Left lobe of liver (tissue), 2 donors: ENCODE measurements at places on chromosomes 12 and 14.

DNA sequence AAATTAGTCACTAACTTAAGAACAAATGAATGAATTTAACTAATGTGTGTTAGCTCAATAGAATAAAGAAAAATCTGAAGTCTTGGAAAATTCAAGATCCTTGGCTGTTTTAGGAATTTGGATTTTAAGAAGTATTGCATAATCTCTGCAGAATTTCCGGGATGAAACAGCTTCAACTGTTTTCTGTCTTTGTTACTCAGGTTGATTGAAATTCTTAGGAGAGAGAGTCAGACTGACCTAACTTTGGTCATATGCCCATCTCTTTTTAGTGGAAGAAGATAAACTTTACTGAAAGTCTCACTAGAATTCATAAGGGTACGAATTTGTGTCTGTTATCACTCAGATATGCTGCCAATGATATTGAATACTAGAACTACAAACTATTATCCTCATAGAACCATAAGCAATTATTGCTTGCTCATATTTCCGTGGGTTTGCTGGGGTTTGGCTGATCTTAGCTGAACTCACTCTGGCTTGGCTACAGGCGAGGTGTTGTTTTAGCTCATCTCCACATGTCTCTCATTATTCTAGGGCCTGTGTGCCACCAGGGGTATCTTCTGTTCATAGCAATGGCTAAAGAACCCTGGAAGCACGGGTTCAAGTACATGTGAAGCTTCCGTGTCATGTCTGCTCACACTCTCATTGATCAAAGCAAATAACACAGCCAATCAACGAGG is 257.4 kb upstream of the NOVA1 start:
- no peak for DNase-seq

DNA sequence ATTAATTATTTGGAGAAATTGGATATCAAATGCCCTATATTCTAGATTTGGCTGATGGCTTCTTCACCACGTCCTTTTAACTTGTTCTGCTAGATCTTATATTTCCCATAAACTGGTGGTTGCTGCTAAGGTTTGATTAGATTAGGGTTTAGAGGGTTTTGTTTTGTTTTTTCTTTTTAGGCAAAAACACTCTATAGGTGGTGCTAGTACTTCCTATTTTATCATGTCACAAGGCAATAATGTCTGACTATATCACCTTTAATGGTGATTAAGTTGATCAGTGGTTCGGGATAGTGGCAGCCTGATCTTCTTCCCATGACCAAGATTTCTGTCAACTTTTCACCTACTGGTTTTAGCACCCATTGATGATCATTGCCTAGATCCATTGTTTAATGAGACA is 455.1 kb downstream of the RAD51B start:
- DNase-seq = no peak

DNA sequence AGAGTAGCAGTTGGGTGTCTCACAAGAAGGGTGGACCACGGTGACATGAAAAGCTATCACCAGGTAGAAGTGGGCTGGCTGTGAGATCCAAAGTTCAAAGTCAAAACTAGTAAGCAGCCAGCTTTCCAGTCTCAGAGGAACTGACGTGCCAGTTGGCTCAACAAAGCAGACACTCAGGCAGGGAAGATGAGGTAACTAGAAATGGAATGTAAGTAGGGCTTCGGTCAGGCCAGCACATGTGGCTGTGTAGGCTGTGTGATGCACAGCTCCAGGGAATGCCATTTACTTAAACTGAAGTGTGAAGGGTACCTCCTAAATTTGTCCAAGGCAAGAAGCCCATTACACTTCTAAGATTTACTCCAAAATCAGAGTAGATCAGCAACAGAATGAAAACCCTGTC is 43.6 kb downstream of the PTPRR start:
- no peak for DNase-seq

- DNase-seq = peak; percentile 78
Measured at GRCh38 chr12:53065975-53066931, 12.9 kb downstream of the SPRYD3 start.

GRCh38 chr12:67202678-67203012 is 66.5 kb upstream of the CAND1 start:
- DNase-seq = no peak

DNA sequence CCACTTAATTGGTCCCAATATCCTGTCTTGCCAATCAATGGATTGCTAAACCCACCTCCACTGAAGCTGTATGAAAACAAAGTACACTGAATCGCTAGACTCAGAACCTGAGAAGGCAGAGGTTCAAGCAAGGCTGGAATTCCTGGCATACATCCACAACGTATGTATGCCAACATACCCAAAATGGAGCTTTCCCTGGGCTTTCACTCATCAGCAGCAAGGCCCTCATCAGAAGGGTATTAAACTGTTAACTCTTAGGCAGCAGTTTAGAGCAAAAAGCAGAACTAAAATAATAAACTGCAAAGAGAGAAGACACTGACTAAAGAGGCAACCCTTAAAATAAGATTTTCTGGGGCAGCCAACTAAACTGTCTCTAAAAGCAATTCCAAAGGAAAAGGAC is 13.6 kb downstream of the MED13L start:
- DNase-seq = no peak

- DNase-seq = no peak
Measured at GRCh38 chr14:22159099-22159498, 429.9 kb downstream of the DAD1 start.

- no peak for DNase-seq
Measured at GRCh38 chr12:30967026-30967425, 40.5 kb downstream of the TSPAN11 start.
